ENCODE measurements at places on chromosomes 4 and X.

DNA sequence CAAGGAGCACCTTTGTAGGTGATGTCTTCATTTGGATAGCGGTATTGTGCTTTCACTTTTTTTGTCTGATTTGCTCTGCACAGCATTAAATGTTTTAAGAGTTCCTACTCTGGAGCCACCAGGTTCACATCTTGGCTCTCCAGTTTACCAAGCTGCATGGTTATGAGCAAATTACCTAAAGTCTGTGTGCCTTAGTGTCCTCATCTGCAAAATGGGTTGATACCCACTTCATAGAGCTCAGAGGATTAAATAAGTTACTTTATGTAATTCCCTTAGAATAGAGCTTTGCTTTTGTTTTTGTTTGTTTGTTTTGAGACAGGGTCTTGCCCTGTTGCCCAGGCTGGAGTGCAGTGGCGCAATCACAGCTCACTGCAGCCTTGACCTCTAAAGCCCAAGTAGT, 58.2 kb downstream of the UBE2K start:
- no peak for DNase-seq

DNA sequence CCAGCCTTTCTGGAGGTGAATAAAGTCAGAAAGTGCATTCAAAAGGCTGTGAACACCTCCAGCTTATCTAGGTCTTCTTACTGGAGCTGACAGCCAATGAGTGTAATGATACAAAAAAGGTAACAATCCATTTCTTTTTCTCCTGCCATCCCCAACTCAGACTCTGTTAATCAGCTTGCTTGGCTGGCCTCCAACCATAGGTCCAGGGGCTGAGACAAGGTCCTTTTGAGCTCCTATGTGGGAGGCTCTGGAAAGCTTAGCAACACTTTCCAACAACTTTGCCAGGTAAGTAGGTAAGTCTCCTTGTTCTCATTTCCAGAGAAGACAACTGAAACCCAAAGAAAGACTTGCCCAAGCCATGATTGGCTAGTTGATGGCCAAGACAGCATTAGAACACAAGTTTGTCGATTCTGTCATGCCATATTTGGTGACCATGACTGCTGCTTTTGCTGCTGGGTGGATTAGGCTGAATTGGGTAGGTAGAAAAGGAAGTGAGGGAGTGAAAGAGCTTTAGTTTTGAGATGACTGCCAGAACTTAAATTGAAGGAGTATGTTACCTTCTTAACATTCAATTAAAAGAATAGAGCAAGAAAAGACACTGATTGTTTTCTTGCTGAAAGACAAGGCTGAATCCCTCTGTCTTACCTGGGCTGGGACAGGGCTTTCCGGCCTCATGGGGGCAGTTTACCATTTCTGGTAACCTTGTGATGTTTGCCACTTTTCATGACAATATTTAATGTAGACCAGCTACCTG, 22.8 kb downstream of the VSIG4 start:
- DNase-seq, result no peak

GRCh38 chrX:39112143-39112542, 310.9 kb downstream of the MID1IP1 start:
- DNase-seq, result no peak

GRCh38 chr4:187460016-187460415, 535.6 kb upstream of the ZFP42 start:
- no peak for DNase-seq

DNA sequence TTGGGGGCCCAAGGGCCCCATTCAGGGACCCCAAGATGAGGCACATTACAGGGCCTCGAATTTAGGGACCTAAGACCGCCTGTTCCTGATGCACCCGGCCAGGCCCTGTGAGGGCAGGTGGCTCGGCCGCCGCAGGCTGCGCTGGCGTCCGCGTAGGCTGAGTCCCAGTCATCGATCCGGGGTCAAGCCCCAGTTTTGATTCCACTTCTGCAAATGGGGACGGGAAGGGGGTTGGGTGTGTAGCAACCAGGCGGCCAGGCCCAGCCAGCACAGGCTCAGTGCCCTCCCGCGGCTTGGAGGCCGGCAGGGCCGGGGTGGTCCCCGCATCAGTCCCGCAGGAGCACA, 327 bp downstream of the PNPLA4 start:
- no peak for DNase-seq

DNA sequence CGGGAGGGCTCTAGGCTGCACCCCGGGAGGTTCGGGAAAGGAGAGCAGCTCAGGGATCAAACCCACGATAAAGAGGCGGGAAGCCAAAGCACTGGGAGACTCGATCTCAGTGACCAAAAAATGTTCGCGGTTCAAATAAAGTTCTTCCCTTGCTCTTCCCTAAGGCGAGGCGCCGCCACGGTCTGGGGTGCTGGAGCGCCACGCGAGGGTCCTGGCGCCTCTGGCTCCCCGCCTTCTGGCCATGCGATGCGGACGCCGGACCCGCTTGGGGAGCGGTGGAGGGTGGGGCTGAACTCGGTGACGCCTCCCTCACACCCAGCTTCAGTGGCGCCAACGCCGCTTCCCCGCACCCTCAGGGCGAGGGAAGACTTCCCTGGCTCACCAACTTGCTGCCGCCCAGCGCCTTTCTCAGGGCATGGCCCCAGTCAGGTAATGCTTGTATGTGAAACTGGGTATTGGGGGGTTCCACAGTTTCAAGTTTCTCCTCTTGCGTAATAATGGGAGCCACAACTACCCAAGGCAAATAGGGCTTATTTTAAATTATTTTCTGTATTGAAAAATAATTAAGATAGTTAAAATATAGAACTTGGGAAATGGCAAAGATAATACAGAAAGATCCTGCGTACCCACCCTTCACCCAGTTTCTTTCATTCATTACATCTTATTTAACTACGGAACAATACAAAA, at the start of gene QRFPR:
Gene QRFPR, minus strand, starts transcription at position 243 of the 687 bp plus-strand sequence. CDS start 371 bp downstream, outside the sequence.
- no peak for DNase-seq

DNA sequence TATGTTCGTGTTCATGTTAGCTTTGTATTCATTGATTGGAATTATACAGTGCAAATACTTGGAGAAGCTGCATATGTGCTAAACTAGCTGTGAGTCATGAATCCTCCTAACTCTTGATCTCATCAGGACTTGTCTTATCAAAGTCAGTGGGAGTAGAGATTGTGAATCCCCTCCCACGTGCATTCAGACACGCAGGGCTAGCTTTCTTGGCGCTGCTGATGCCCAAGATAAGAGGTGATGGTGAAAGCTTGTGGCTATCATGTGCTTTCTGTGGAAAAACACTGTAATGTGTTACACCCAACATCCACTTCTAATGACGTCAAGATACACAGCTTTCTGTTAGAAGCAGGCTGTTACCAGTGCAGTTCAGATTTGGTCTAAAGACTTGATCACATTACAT, 348.7 kb upstream of the HAND2 start:
- no peak for DNase-seq

GRCh38 chr4:108972613-108973283, 209.9 kb upstream of the ETNPPL start:
- no peak for DNase-seq

- DNase-seq, result no peak
These were observed 169.3 kb downstream of the GC start for GRCh38 chr4:71614621-71615020.

GRCh38 chrX:57583477-57583876, 8.3 kb upstream of the ZXDB start:
- DNase-seq, result no peak

DNA sequence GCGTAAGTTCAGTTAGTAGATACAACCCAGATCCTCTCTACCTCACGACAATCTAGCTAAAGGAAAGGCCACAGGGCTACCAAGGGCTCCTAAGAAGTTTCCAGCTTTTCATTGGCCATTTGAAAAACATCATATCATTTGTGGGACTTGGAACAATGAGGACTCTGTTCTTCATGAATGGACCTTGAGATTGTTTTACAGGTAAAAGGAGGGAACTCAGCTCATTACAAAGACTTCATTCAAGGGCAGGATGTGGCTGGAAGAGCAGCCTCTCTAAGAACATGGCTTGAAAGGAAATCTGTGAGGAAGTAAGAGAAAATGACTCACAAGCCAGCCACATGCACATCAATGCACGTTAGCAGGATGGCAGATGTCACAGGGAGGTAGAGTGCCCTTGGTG, 105.9 kb upstream of the SLC7A11 start:
- no peak for DNase-seq

GRCh38 chr4:5882947-5883346, 9.9 kb downstream of the CRMP1 start:
- DNase-seq, result no peak

DNA sequence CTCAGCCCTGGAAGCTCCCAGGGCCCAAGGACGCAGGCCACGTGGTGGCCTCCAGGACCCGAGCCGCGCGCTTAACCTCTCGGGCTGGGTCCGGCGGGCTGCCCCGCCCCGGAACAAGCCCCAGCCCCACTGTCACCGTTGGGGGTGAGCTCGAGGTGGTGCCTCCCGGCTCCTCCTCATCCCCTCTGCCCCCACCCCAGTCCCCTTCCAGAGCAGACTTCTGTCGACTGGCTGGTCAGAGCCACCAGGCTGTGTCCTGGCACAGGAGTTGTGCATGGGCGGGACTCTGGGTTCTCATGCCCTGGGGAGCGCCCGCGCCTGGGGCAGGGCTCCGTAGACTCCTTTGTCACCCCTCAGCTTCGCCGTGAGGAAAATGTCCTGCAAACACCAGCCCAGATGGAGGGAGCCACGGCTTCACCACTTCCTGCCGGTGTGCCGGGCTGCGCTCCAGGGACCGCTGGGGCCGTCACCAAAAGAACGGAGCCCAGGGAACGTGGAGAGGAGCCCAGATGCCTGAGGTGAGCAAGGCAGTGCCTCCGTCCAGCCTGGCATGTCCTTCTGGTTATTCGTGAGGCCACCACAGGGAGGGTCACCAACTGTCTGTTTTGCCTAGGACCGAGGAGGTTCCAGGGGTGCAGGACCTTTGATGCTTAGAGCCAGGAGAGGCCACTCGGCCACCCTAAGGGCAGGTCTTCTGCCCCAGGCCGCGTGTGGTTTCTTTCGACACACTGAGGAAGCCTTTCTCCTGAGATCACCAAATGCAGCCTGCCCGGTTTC, 7.1 kb upstream of the RGS12 start:
- DNase-seq, result no peak

DNA sequence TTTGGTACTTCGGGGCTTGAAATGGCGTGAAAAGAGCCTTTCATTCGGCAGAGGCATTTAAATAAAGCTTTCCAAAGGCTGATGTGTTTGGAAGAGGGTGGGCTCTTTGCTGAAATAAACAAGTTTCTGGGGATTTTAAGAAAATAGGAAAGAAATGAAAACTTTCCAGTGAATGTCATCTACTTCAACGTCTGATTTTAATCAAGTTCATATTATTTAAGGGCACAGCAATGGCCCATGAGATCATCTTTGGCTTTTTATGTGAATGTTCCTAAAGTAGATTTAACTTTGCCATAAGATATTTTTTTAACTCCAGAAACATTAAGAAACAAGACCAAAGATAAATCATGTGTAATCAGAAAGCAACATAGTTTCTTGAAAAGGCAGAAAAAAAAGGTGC, 69.8 kb upstream of the TTC29 start:
- no peak for DNase-seq

DNA sequence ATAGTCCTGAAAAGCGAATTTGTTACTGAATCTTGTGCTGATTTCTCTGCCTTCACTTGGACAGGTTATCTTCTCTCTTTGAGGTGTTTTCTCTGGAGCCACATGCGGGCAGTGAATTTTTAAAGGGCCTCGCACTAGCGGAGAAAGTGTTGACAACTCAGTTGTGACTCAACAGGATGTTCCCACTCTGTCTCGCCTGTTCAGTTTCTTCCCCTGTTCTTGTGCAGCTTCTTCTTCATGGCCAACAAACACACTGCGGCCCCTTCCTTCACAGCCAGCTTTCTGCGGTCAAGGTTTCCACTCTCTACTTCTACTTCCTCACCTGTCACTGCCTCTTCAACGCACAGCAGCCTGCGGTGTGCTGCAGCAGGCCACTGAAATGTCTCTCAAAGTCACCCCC, 1.1 kb upstream of the SHROOM4 start:
- no peak for DNase-seq

DNA sequence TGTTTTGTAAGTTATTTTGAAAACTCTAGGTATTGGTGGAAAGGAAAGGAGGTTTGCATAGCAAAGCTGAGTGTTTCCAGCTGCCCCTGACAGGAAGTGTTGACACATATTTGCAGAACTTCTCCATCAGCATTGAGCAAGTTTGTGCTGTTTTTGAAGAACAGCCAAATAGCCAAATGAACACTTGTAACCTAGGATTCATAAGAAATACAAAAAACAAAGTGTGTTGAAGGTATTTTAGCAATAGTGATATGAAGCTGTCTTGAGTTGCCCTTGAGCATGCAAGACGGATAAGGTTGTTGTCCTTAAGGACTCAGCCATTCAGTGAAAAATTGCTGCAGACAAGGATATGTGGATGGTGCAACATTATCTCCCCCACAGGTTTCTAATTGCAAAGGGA, 68.3 kb upstream of the PGM2 start:
- DNase-seq, result no peak

DNA sequence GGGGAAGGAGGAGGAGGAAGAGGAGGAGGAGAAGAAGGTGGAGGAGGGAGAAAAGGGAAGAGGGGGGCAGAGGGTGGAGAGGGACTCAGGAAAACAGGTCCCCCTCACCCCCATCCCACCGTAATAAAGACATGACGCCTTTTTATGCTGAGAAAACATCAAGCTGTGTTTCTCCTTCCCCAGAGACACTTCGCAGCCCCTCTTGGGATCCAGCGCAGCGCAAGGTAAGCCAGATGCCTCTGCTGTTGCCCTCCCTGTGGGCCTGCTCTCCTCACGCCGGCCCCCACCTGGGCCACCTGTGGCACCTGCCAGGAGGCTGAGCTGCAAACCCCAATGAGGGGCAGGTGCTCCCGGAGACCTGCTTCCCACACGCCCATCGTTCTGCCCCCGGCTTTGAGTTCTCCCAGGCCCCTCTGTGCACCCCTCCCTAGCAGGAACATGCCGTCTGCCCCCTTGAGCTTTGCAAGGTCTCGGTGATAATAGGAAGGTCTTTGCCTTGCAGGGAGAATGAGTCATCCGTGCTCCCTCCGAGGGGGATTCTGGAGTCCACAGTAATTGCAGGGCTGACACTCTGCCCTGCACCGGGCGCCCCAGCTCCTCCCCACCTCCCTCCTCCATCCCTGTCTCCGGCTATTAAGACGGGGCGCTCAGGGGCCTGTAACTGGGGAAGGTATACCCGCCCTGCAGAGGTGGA, 45.3 kb upstream of the SHOX start:
- DNase-seq, result no peak

DNA sequence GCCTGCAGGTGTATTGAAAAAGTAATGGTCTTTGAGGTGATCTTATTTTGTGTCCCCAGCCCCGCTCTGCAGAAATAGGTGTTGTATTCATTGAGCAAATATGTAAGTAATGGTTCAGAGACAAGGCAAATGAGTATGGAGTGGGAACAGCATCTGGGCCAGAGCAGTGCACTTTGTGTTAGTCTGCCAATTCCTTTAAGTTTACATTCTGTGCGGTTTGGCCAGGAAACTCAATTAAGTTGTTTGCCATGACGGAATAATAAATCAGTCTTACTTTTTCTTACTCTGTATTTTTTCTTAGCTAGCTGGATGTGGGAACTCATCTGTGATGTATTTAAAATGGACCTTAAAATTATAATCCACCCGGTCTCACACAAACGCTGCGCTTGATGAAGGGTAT, 12.6 kb downstream of the DCLK2 start:
- DNase-seq, result no peak

- no peak for DNase-seq
These were observed 84.3 kb downstream of the TRAM1L1 start for GRCh38 chr4:117001077-117001476.

GRCh38 chr4:13476915-13477314, 7.2 kb downstream of the RAB28 start:
- DNase-seq, result no peak

- DNase-seq, result no peak
These were observed 12.4 kb upstream of the RADX start for GRCh38 chrX:106599411-106599810.

GRCh38 chr4:100742045-100742444, 224.2 kb upstream of the EMCN start:
- DNase-seq, result no peak

- DNase-seq, result no peak
These were observed 80.4 kb downstream of the WFS1 start for GRCh38 chr4:6349896-6350603.
